Karpas-422 (cell line): ENCODE measurements at places on chromosomes 12 and 14.

GRCh38 chr14:60250257-60251035 lies 1.4 kb downstream of the PPM1A start:
- peak; percentile 54 for DNase-seq

DNA sequence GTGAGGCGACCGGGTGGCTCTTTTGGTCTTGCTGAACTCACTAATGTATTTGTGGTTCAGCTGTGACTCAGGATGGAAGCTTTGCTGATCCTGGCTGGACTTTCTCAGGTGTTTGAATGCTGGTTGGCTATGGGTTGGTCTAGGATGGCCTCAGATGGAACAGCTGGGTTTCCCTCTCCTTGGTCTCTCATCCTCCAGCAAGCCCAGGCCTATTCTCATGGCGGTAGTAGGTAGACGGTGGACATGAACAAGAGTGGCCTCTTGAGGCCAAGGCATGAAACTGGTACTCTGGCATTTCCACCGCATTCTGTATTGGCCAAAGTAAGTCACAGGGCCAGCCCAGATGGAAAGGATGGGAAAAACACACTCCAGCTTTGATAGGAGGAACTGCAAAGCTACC lies 11.8 kb upstream of the POLR3B start:
- peak; percentile 47 for DNase-seq

- DNase-seq, result peak; percentile 87
Measured at GRCh38 chr12:109518820-109519665, 41.6 kb downstream of the UBE3B start.

DNA sequence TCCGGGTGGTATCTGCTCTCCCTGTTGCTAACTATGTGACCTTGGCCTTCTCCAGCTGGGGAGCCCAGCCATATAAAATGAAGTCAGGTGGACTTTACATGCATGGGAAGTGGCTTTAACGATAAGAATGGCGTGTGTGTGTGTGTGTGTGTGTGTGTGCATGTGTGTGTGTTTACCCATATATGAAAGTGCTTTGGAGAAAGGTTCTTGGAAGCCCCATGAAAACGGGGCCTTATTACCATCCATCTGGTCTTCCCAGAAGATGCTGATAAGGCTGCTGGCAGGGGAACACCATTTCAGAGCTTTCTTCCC lies 94.8 kb downstream of the LRRC74A start:
- peak; percentile 46 for DNase-seq

GRCh38 chr12:98721204-98721702 lies 76.2 kb downstream of the APAF1 start:
- DNase-seq, result no peak

GRCh38 chr12:39375206-39375808 lies 67.6 kb downstream of the KIF21A start:
- no peak for DNase-seq

GRCh38 chr12:111773801-111774551 lies 7.2 kb downstream of the ALDH2 start:
- DNase-seq, result no peak
